ENCODE measurements at places on chromosomes 3 and 15.

- DNase-seq = peak; percentile 40
Measured at GRCh38 chr3:184261854-184262763, 756 bp upstream of the CAMK2N2 start.

DNA sequence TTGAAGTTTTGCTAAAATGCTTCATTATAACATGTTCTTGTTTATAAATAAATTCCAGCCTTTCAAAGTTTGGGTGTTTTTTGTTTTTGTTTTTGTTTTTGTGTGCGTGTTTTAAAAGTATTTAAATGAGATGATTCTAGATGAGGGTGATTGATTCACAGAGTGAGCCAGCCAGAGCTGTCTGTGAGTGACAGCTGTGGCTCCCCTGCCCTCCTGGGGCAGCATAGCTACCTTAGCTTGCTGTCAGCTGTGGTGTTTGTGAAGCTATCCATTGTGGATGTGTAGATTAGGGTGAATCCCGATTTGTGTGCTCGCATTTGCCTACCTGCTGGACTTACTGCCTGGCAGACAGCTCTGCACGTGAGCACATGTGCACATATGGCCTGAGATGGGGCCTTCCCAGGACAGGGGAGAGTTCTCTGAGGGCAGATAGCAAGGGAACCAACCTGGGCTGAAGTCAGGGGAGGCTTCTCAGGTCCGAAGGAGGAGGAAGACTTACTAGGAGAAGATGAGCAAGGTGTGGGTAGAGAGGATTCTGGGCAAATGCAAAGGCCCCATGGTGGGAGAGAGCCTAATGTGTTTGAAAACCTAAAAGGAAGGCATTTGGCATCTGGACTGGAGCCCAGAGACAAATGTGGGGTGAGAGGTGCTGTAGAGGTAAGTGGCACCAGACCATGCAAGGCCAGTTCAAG is 124.2 kb downstream of the EEFSEC start:
- DNase-seq = no peak

- no peak for DNase-seq
Measured at GRCh38 chr15:74040109-74040850, 42.1 kb downstream of the GOLGA6A start.

DNA sequence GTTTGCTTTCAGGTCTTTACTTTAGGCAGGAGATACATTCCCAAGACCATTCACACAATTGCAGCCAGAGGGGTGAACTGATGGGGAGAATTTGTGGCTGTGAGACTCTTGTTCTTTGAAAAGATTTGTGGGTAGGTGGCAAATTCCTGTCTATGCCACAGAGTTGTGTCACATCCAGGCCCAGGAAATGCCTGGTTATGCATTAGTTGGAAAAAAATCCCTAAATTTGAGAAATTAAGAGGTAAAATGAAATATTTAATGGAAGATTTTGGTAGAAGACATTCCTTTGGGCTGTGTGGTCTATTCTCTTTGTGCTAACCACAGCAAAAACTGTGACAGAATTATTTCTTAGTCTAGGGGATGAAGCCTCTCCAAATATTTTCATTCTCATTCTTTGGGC is 28.8 kb downstream of the SAMMSON start:
- no peak for DNase-seq

GRCh38 chr3:46110701-46111493 is 83.6 kb upstream of the XCR1 start:
- DNase-seq = no peak

- no peak for DNase-seq
Measured at GRCh38 chr3:14234251-14235002, 55.8 kb downstream of the LSM3 start.

- no peak for DNase-seq
Measured at GRCh38 chr3:11371747-11372146, 99.5 kb downstream of the ATG7 start.

DNA sequence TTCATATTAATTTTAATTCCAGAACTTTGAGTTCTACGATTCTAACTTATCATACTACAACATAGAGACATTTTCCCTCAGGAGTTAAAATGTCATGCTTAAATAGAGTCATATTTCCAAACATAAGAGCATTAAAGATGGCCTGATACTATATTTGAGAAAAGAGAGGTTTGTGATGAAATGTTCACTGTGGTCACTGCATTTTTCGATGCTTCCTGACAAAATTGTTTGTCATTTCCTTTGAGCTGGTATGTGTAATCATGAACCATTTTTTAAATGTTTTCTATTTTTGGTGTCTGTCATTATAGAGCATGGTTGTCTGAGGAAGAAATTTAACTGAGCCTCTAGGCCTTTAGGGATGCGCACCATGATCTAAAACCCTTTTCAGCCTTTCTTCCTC is 721.4 kb upstream of the NR2F2 start:
- DNase-seq = no peak

DNA sequence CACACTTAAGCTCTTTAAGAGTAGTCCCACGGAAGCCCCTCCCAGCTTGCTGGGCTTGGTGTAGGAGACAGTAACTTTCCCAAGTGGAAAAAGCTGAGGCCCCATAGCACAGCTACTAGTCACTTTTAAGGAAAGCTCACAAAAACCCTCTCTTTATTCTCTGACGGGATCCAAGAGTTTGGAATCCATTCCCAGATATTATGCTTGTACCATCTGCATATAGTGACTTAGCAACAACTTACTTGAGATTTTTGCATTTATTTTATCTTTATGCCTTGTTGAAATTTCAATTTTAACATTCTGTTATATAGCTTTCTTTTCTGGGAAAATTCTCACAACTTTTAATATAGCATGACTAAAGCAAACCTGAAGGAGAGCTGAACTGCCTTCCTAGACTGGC is 19.5 kb downstream of the GPR15 start:
- no peak for DNase-seq

DNA sequence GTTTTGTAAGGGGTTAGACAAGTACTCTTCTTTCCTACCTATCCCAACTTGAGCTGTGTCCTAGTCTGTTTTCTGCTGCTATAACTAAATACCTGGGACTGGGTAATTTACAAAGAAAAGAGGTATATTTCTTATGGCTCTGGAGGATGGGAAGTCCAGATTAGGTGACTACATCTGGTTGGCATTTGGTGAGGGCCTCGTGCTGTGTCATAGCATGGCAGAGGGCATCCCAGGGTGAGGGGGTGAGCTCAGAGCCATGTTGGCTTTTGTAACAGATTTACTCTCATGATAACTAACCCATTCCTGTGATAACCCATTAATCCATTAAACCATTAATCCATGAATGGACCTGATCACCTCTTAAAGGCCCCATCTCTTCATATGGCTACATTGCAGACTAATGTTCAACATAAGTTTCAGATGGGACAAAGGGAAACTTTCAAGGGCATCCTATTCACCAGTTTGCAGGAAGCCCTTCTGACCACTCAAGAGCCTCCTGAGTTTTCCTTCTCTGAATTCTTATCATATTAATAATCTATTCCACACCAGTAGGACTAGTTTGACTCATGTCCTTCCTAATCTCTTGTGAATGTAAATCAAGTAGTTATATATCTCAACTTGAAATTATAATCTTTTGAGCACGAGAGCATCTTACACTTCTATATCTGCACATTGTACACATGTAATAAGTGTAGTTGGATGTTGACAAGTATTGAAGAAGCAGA is 185.7 kb upstream of the ZPLD1 start:
- DNase-seq = no peak

GRCh38 chr3:153595186-153595815 is 433.3 kb downstream of the RAP2B start:
- no peak for DNase-seq

DNA sequence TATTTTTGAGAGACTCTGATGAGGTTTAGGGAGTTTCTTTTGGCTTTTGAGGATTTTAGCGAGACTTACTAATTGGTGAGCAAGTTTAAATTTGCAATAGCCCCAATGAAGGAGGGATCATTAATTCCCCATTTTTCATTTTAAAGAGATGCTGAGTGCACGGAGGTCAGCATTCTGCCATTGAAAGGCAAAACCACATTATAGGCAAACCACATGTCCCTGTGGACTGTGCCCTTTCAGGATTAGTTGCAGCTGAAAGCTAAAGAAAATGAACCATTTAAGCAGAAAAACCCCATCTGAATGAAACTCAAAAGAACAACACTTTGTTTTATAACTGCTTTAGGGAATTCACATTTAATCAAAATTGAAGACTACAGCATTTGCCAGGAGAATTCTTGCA is 246.5 kb downstream of the PDZRN3 start:
- DNase-seq = no peak

- DNase-seq = no peak
Measured at GRCh38 chr3:145159640-145160039, 1001.3 kb downstream of the PLOD2 start.

- DNase-seq = no peak
Measured at GRCh38 chr15:98422130-98422478, 226.2 kb upstream of the IGF1R start.

- no peak for DNase-seq
Measured at GRCh38 chr15:87145696-87146095, 1066.0 kb downstream of the AGBL1 start.

DNA sequence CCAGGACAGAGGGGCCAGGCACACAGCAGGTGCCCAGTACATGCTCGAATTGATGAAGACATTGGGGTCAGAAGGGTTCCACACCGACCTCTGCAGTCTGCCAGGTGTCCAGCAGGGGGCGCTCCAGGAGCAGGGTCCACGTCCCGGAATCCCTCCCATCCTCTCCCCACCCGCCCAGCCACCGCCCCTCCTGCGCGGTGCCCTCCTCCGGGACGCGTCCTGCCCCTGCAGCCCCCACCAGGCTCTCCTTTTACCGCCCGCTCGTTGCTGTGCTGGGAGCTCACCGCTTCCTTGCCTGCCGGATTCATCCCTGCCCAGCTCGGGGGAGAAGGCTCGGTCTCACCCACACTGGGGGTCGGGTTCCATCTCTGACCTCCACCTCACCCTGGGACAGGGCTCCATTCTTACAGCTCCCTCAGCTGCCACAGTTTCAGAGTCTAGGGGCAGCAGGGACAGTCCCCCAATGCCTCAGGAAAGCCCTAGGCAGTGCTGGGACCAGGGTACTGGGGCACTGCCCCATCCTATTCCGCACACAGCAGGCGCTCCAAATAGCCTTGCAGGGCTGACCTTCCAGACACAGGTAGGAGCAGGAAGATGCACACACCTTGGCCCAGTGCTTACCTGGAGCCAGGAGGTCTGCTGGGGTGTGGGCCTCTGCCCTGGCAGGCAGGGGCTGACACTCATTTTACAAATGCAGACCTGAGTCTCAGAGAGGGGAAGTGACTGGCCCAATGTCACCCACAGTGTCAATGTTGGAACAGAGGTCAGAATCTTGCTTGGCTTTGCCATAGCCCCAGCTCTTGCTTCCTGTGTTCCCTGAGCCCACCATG is 31.0 kb downstream of the GRIP2 start:
- DNase-seq = no peak

DNA sequence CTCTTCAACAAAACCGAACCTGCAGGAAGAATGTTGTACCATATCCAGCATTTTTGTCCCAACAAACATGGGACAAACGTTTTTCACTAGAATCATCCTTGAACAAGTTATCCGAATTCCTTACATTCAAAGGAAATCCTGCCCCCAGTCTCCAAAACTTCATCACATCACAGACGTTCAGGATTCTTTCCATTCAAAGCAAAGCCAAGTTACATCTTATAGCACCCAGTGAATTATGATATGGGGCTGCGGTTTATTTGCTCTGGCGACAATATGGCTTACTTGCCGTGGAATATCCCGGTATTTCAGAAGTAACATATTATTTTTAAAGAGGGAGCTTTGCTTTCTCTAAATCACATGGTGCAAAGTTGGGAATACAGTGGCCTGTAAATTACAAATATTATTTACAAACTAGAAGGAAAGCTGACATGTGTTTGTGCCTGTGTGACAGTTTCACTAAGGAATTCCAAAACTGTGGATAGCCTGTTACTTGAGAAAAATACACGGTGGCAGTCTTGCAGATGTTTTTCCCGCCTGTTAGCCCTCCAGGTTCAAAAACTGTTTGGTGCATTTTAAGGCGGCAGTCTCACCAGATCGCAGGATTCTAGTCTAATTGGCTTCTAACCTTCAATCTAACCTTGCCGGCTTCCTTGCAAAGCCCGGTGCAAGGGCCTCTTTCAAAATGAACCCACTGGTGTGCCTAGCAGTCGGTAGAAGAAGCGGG is 736 bp upstream of the MBNL1 start:
- DNase-seq = no peak

DNA sequence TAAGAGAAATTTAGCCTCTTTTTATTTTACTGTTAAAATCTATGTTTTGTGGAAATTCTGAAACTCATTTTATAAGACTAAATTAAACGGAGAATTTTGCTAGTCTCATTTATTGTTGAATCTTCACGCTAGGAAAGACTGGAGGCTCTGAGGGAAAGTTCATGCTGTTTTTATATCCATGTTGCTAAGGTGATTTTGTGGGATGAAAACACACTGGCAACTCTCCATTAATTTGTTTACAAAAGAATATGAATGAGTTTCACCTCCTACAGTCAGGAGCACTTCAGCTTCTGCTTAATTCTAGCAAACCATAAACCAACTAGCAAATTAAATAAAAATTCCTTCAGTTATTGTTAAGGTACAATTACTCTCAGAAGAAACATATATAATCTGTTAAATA is 195.4 kb downstream of the RAP2B start:
- no peak for DNase-seq

- peak; percentile 24 for DNase-seq
Measured at GRCh38 chr15:91302588-91303439, 202.8 kb downstream of the SV2B start.

GRCh38 chr15:92643849-92644815 is 11.4 kb downstream of the FAM174B start:
- DNase-seq = peak; percentile 81

DNA sequence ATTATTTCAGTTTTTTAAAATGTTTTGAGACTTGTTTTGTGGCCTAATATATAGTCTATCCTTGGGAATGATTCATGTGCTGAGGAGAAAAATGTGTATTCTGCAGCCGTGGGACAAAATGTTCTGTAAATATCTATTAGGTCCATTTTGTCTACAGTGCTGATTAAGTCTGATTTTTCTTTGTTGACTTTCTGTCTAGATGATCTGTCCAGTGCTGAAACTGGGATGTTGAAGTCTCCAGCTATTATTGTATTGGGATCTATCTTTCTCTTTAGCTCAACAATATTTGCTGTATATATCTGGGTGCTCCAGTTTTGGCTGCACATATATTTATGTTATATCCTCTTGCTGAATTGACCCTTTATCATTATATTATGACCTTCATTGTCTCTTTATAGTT is 85.2 kb downstream of the UBE2E2 start:
- DNase-seq = no peak

DNA sequence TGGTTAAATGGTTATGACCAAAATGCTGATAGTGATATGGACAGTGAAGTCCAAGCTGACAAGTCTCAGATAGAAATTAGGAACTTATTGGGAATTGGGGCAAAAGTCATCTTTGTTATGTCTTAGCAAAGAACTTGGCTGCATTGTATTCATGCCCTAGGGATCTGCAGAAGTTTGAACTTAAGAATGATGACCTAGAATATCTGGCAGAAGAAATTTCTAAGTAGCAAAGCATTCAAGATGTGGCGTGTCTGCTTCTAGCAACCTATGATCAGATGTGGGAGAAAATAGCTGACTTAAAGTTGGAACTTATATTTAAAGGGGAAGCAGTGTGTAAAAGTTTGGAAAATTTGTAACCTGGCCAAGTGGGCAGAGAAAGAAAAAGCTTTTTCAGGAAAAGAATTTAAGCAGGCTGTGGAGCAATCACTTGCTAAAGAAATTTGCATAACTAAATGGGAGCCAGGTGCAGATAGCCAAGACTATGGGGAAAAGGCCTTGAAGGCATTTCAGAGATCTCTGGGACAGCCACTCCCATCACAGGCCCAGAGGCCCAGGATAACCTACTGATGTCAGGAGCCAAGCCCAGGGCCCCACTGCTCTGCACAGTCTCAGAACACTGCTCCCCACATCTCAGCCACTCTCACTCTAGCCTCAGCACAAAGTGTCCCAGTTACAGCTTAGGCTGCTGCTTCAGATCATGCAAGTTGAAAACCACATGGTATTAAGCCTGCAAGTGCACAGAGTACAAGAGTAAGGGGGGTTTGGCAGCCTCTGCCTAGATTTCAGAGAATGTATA is 147.8 kb upstream of the TGFBR2 start:
- no peak for DNase-seq

Measured in NCI-H187 treated with DMSO at 0.1 percent for 48 hours (cell line).